ENCODE measurements at places on chromosomes 3 and 15.

DNA sequence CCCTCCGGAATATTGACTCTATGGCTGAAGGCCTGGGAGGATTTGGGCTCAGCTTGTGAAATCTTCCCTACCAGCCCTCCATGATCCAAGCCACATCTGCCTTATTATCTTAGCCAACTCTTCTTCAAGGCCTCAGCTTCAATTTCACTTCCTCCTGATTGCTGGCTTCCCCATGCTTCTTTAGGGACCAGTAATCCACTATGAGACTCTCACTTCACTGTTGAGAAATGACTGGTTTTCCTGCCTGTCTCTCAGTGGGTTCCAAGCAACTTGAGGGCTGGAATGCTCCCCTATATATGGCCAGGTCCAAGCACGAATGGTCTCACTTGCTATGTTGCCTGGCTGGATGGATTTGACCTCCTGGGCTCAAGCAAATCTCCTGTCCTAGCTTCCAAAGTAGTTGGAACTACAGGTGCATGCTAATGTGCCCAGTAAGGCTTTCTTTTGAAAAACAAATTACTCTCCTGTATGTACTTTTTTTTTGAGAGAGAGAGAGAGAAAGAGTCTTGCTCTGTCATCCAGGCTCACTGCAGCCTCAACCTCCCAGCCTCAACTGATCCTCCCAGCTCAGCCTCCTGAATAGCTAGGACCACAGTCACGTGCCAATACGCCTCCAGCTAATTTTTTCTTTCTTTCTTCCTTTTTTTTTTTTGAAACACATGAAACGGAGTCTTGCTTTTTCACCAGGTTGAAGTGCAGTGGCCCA lies 7.9 kb upstream of the PIK3CB start:
- DNase-seq, result no peak

- no peak for DNase-seq
Observed at GRCh38 chr3:159482994-159483367, 505.7 kb upstream of the IL12A start.

DNA sequence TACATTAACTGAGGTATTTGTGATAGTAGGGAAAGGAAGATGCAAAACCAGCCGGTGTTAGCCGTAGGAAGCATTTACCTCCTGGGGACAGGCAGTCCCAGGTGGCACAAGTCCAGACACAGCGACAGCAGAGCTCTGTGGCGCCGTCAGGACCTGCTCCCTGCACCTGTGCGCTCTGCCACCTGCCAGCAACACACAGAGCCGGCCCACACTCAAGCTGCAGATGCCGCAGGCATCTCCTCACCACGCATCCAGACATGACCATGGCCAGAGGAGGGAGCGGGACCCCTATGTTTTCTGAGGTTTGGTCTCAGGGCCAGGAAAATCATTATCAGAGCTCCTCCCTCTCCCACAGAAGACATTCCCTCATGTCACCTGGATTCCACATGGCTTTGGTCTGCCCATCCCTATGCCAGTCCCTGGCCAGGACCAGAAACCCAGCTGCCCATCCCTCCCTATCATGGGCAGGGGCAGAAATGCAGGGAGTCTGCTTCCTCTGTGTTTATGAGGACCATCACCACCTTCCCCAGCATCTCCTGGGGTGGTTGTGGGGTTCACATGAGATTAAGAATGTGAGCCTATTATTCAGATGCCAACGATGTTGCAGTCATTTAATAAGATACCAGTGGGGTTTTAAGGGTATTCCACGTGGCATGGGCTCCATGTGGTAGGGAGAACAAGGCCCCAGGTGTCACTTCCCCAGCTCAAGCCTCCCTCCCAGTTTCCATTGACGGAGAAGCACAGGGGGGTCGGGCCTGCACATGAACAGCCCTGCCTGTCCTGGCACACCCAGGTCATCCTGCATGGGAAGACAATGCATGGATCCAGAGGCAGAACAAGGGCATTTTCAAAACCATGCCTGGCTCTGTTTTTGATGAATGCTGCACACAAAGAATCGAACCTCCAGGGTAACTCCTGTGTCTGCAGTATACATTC lies 251.1 kb downstream of the OCA2 start:
- DNase-seq, result no peak

- no peak for DNase-seq
Observed at GRCh38 chr3:123993818-123994217, 1.9 kb upstream of the ROPN1 start.

GRCh38 chr3:71300951-71301393 lies 282.6 kb downstream of the FOXP1 start:
- no peak for DNase-seq

Measured in left forelimb (tissue), 1 donor.